NCI-H1048 (cell line): ENCODE measurements at places on chromosomes 4 and X.

DNA sequence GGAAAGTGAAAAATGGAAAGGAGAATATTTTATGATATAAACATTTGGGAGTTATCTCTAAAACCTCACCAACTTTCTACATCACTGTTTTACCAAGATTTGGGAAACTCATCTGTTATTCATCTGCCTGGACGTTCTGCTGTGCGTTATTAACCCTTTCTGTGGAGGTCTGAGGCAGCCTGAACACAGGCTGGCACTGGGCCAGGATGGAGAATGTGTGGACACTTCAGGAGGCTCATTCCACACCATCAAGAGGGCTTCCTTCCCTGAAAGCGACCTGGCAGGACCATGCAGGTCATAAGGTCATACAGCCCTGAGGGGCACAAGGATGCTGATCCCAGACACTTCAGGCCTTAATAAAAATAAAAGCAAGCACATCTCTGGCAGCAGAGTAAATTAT, 31.2 kb upstream of the TMEM184C start:
- no peak for DNase-seq

DNA sequence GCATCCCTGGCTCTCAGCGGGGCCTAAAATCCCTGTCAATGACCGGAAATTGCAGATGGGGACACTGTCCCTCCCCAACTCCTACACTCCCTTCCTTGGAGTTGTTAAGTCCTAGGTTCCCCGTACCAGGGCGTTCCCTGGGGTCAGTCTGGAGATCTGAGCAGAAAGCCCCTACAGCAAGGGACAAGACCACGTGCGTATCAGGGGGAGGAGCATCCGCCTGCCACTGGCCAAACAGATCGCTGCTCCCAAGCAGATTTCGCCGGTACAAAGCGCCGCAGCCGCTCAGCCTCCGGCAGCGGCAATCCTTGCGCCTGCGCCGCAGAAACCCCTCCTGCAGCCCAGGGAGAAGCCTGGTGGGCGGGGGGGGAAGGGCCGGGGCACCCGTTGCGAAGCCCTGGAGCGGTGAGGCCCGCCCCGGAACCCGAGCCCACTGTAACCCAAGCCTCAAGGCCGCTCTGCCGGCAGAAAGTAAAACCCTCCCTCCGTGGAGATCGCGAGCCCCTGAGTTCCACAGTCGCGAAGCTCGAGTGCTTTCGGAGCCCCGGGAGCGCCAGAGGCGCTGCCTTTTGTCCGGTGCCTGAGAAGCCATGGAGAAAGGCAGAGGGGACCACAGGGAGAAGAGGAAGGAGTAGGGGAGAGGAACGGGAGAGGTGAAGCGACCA, 2.7 kb downstream of the CRMP1 start:
- no peak for DNase-seq

DNA sequence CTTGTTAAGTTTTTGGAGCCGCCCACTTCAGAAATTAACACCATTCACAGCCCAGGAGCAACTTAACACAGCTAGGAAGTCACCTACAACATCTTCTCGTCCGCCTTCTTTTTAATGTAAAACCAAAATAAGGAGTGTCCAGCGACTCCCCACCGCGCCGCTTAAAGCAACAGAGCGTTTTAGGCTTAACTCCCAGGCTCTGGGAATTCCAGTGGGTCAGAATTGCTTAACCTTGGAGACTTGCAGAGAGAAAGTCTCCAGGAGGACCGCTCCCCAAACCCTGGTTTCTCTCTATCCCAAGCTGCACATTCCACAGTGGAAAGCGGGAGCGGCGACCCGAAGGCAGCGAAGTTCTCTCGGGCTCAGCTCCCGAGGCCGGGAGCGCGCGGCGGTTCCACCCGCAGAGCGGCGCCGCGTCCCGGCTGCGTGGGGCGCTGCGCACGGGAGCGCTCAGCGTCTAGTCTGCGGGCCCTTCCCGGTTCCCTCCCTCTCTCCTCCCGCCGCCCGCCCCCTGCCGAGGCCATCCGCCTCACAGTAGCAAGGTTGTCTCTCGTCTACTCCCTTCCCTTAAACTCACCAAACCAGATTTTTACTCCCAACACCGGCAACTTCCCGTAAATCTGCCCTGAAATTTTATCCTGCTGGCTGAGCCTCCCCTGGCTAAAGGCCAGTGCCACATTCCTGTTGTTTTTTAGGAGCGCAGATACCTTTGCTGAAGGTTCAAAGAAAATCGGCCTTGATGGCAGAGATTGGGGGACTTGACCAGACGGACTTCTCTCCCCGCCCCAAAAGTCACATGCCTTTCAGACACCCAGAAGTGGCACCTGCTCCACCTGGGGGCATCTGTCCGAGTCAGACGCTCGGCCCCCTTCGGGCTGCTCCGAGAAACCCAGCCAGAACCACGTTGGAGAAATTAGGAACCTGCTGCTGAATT, at the start of gene RBM47:
Gene RBM47 (minus strand): TSS at position 464 of the 934 bp plus-strand sequence. CDS start 190,971 bp downstream, outside the sequence.
- peak; percentile 83 for DNase-seq

GRCh38 chrX:5236096-5236495, 992.6 kb downstream of the NLGN4X start:
- DNase-seq, result no peak

GRCh38 chr4:148092316-148093014, 349.7 kb downstream of the NR3C2 start:
- DNase-seq, result no peak

DNA sequence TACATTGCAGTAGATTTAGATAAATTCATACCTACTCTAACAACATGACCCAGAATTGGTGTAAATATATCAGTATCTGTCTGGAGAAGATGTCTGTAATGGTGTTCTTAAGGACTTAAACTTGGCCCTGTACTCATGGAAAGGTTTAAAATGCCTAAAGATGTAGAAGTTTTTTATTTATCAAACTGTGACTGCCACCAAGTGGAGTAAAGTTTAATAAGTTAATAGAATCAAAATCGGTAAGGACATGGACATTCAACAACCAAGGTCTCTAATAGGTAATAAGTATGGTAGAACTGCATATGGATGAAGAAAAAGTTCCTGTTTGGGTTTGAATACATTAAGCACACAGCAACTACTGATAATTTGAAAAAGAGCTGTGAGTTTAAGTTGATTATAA, 474.0 kb upstream of the NDST3 start:
- DNase-seq, result no peak

DNA sequence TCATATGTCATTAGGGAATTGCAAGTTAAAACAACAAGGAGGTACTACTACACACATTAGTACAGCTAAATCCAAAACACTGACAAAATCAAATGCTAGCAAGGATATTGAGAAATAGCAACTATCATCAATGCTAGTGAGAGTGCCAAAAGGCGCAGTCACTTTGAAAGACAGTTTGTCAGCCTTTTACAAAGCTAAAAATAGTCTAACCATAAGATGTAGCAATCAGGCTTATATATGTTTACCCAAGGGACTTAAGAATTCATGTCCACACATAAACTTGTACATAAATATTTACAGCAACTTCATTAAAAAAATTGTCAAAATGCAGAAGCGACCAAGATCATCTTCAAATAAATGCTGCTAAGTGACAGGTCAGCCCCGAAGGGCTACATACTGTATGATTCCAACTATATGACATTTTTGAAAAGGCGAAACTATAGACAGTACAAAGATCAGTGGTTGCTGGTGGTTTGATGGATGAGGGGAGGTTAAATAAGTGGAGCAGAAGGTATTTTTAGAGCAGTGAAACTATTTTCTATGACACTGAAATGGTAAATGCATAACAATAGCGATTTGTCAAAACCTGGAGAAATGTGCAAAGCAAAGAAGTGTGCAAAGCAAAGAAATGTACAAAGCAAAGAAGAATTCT, 704.8 kb downstream of the ARAP2 start:
- DNase-seq, result no peak

DNA sequence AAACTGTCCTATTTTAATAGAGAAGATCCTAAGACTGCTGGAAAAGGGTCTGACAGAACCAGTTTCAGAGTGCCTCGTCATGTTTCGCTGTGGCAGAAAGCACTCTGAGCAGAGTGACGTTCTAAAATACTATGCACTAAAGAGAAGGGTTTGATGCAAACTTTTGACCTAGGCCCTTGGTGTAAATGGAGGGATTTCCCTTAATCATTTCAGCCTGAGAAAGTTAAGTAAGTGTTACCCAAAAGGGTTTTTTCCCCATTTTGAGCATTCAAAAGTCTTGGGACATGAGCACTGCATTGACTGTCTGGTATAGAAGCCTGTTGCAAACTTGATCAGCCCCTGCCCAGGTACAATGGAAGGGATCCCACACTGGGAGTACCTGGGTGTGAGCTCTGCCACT, 157.5 kb upstream of the ATOH1 start:
- DNase-seq, result no peak

DNA sequence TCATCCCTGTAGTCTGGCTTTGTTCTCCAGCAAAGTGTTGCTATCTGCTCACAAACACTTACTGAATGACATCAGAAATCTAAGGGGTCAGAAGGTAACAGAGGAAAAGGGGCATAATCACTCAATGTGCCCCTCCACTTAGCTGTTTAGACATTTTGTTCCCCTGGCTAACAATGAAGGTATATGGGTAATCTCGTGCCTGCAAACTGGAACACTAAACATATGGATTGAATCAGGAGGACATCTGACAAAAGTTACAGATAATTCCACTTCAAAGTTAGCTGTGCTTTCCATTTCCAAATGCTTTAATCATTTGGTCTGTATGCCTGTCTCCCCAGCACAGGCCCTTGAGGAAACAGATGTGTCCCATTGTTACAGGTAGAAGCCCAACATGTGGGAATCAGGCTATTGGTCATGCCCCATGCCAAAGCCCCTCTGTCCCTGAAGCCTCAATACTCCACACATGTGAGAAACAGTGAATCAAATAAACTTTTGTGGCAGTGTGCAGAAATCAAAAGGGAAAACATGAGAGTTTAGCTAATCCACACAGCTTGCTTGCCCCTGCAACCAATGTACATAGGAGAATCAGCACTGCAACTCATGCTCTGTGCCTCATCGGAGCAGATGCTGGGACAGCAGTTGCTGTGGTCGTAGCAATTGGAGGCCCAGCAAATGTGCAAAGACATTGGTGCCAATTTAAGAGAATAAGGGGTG, 111.7 kb downstream of the RNF150 start:
- DNase-seq, result no peak

DNA sequence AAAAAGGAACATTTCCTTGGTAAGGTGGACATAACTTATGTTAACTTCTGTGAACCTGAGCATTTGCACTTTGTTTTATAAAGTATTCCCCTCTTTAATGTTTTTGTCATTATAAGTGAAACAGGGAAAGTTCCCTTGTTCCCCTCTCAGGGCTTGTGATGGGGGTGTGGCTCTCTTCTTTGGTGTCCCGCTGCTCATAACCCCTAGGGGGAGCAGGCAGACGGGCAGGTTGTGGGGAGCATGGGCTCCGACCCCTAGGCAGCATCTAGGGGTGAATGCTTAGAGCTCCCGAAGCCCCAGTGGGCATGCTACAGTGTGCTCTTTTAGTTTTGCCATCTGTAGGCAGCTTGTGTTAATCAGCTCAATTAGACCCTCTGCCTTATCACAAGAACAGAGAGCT, 200.4 kb downstream of the DACH2 start:
- DNase-seq, result no peak

- no peak for DNase-seq
Observed at GRCh38 chr4:7512428-7512827, 77.7 kb upstream of the PSAPL1 start.

DNA sequence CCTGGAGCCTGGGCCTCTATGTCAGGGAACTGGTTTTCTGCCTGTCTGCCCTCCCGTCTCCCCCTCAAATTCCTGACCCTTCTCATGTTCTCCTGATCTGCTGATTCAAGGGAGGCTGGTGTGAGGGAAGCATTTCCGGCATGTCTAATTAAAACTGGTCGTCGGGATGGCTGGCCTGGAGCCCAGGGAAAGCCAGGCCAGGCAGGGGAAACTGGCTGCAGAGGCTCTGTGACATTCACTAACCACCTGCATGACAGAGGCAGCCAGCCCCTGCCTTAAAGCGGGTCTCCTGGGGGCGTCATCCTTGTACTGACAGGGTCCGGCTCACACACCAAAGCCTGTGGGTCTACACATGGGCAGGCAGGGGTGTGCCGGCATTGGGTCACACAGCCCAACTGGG, 35.2 kb downstream of the ABLIM2 start:
- DNase-seq, result no peak

DNA sequence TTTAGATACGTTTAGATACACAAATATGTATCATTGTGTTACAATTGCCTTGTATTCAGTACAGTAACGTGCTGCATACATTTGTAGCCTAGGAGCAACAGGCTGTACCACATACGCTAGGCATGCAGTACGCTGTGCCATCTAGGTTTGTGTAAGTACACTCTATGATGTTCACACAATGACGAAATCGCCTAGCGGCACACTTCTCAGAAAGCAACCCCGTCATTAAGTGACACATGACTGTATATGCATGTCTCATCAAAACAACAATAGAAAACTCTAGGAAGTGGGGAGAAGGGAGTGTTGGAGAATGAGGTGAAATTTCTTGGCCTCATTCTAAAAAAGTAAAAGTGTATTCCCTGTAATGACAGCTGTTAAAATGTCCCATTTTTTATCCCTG, 32.7 kb downstream of the CCDC149 start:
- DNase-seq, result no peak

DNA sequence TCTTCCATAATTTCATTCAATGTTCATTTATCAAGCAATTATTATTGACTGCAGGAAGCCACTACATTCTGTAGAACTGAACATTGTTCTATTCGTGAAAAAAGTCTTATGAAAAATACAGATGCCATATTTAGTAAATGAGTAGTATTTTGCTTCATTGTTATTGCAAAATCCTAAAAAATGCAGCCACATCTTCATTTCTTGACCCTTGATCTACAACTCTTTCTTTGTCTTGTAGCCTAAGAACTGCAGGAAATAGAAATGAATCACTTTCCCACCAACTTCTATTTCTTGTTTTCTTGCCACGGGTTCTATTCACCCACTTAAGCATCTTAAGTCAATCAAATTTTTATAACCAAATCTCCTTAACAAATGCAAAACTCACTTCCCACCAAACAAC, 63.3 kb downstream of the KCNIP4 start:
- no peak for DNase-seq

DNA sequence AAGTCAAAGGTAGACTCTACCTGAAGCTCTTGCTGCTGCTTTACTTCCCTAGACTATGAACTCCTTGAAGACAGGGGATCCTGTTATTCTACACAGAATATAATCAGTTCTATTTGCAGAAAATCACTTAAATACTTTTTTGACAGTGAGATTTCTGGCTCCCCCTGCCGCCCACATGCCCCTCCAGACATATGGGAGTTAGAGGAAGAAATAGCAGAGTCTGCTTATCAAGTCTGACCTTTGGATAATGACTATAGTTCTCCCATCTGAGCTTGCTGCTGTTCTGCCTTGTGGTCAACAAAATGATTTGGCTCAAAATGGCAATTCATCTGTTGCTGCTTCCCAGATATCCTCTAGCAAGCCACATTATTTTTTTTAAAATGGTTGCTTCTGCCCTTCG, 101.1 kb downstream of the ENOX2 start:
- no peak for DNase-seq

GRCh38 chr4:75497133-75497532, 17.1 kb downstream of the RCHY1 start:
- no peak for DNase-seq

- DNase-seq, result no peak
Observed at GRCh38 chr4:1332686-1333085, 14.3 kb upstream of the UVSSA start.

DNA sequence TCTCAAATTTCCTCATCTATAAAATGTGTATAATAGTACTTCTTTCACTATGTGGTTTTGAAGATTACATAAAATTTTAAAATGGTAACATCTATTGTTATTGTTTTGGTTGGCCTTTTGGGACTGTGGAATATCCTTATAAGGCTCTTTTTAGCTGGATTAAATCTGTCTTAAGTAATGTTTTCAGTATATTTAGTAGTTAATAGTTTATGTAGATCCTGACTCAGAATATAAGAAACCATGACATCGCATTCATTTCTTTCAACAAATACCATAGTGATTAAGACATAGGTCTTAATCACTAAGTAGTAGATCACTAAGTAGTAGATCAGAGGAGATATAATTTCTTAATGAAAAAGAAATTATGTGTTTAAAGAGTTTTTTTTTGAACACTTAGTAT, 48.5 kb downstream of the MRPL1 start:
- no peak for DNase-seq
